Osteocyte (in vitro differentiated cells): ENCODE measurements at places on chromosomes 7 and 10. TPM values are rescaled to one million over a fixed set of nuclear protein-coding genes. Genes with fewer than 3 reads are reported as not detected.

- peak overlapping the region; percentile 61 for H3K4me3 ChIP-seq
- peak overlapping the region; percentile 21 for H3K27ac ChIP-seq
- no peaks in the 10 kb centered on the region for H3K27me3 ChIP-seq
- DNase-seq = no peak
These were observed 3.7 kb downstream of the PURB start for GRCh38 chr7:44881610-44882009.

GRCh38 chr10:35353805-35354204 lies 17.5 kb downstream of the CCNY start:
- H3K27me3 ChIP-seq = no peaks in the 10 kb centered on the region
- no peaks in the 10 kb centered on the region for H3K36me3 ChIP-seq

GRCh38 chr7:105346593-105347322 lies 42.0 kb downstream of the SRPK2 start:
- no peaks in the 10 kb centered on the region for H3K36me3 ChIP-seq
- H3K27ac ChIP-seq = no peak overlapping the region
- H3K4me3 ChIP-seq = no peak overlapping the region
- H3K27me3 ChIP-seq = no peaks in the 10 kb centered on the region
- H3K4me1 ChIP-seq = peaks cover 15% of the 10 kb centered on the region

DNA sequence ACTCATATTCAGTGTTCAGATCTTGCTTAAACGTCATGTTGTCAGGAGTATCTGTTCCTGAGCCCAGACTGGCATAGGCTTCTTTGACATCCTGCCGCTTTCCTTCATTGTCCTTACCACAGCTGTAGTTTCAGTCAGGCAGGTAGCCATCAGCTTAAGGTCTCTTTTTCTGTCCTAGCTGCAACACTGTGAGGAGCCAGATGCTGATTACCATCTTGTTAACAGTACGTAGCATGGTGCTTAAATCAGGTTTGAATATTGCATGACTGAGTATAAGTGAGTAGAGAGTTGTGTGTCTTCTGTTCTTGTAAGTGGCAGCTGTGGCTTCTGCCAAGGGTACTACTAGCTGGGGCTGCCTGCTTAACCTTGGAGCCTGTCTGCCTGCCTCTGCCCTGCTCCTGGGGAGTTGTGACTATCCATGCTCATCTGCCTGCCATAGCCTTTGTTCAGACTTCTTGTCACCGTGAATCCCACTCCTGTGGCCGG lies 92.6 kb downstream of the MAPK8 start:
- H3K4me1 ChIP-seq = peaks cover 27% of the 10 kb centered on the region
- H3K4me3 ChIP-seq = no peak overlapping the region
- peak overlapping the region; percentile 24 for H3K27ac ChIP-seq

GRCh38 chr10:28638392-28638791 lies 38.9 kb upstream of the BAMBI start:
- no peak for DNase-seq
- no peaks in the 10 kb centered on the region for H3K36me3 ChIP-seq
- H3K27me3 ChIP-seq = peaks cover 17% of the 10 kb centered on the region
- H3K4me3 ChIP-seq = no peak overlapping the region
- no peaks in the 10 kb centered on the region for H3K4me1 ChIP-seq

GRCh38 chr10:113385021-113385999 lies 167.5 kb upstream of the HABP2 start:
- H3K4me1 ChIP-seq = peaks cover 61% of the 10 kb centered on the region
- H3K36me3 ChIP-seq = no peaks in the 10 kb centered on the region
- H3K27me3 ChIP-seq = no peaks in the 10 kb centered on the region
- DNase-seq = peak; percentile 92
- H3K4me3 ChIP-seq = no peak overlapping the region

DNA sequence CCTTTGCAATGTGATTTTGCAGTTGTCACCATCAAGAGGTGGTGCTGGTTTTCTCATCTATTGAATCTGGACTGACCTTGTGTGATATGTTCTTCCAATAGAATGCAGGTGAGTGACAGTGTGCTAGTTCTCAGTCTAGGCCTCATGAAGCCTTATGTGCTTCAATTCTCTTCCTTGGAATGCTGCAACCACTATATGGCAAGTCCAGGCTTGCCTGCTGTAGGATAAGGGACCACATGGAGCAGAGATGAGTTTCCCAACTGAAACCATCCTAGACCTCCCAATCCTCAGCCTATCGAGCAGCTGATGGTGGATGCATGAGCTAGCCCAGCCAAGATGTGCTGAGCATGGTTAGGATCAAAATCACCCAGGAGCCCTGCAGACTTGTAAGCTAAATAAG lies 32.6 kb upstream of the ARHGAP21 start:
- H3K4me1 ChIP-seq = peaks cover 12% of the 10 kb centered on the region
- no peak for DNase-seq
- H3K27me3 ChIP-seq = no peaks in the 10 kb centered on the region
- H3K27ac ChIP-seq = no peak overlapping the region
- H3K4me3 ChIP-seq = no peak overlapping the region
- no peaks in the 10 kb centered on the region for H3K36me3 ChIP-seq

GRCh38 chr7:155948423-155948822 lies 136.2 kb upstream of the SHH start:
- H3K27me3 ChIP-seq = no peaks in the 10 kb centered on the region
- peaks cover 18% of the 10 kb centered on the region for H3K4me1 ChIP-seq

DNA sequence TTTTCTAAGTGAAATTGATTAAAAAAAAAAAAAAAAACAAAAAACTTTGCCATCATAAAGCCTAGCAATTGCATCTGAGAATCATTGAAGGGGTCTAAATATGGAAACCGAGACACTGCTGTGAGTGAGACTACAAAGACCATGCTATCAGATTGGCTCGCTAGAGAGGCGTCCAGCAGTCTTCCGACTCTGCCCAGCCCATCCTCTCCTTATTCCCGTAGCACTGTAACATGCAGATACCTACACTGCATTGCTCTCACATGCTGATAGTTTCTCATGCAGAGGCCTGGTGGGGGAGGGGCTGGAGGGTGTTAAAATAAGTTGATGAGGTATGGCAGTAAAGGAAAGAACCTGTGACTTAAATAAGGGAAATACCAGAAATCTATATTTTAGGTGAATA lies 130.7 kb downstream of the NRF1 start:
- H3K27ac ChIP-seq = no peak overlapping the region
- H3K4me3 ChIP-seq = no peak overlapping the region
- DNase-seq = no peak
- H3K36me3 ChIP-seq = peaks cover 18% of the 10 kb centered on the region

DNA sequence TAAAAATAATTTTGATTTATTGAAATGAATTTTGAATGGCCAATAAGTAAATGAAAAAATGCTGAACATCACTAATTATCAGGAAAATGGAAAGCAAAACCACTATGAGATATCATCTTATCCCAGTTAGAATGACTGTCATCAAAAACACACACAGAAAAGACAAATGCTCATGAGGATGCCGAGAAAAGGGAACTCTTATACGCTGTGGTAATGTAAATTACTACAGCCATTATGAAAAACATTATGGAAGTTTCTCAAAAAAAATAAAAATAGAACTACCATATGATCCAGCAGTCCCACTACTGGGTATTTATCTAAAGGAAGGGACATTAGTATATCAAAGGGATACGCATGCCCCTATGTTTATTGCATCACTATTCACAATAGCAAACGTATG lies 15.8 kb downstream of the SCIN start:
- no peak overlapping the region for H3K27ac ChIP-seq
- no peaks in the 10 kb centered on the region for H3K36me3 ChIP-seq
- H3K4me3 ChIP-seq = no peak overlapping the region

- DNase-seq = peak; percentile 80
- H3K4me1 ChIP-seq = peaks cover 43% of the 10 kb centered on the region
- H3K27me3 ChIP-seq = no peaks in the 10 kb centered on the region
These were observed 50.8 kb downstream of the GSDME start for GRCh38 chr7:24706211-24707170.

DNA sequence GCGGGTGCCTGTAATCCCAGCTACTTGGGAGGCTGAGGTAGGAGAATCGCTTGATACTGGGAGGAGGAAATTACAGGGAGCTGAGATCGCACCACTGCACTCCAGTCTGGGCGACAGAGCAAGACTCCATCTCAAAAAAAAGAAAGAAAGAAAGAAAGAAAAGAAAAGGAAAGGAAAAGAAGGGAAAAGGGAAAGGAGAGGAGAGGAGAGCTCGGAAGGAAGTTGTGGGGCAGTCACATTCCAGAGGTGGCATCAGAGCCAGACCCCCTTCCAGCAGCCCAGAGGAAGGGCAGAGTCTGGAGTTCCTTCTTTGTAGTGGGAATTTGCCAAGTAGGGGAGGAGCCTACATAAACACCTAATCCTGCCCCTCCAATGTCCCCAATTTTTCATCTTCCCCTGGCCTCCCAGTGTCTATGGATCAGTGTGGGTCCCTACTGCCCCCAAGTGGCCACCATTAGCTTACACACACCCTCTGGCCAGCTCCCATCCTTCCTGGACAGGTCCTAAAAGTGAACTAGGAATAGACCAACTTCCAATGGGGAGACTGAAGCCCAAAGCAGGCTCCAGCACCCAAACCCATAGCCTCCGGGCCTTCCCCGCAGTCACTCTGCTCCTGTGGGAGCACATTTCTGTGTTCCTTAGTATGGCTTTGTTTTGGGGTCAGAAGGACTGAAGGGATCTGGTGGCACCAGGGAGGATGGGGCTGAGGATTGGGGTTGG lies 39.6 kb upstream of the HSPB1 start:
- peaks cover 4% of the 10 kb centered on the region for H3K4me1 ChIP-seq
- no peaks in the 10 kb centered on the region for H3K36me3 ChIP-seq
- H3K27ac ChIP-seq = no peak overlapping the region
- no peak overlapping the region for H3K4me3 ChIP-seq

DNA sequence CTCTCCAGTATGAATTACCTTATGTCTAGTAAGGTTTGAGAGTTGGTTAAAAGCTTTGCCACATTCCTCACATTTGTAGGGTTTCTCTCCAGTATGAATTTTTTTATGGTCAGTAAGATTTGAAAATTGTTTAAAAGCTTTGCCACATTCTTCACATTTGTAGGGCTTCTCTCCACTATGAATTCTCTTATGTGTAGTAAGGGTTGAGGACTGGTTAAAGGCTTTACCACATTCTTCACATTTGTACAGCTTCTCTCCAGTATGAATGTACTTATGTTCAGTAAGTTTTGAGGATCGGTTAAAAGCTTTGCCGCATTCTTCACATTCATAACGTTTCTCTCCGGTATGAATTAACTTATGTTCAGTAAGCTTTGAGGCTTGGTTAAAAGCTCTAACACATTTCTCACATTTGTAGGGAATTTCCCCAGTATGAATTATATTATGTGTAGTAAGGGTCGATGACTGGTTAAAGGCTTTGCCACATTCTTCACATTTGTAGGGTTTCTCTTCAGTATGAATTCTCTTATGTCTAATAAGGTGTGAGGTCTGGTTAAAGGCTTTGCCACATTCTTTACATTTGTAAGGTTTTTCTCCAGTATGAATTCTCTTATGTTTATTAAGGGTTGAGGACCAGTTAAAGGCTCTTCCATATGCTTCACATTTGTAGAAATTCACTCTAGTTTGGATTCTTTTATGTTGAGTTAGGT lies 12.2 kb downstream of the ZNF117 start:
- H3K4me3 ChIP-seq = no peak overlapping the region
- H3K27ac ChIP-seq = no peak overlapping the region
- no peaks in the 10 kb centered on the region for H3K4me1 ChIP-seq
- no peak for DNase-seq

- H3K27ac ChIP-seq = no peak overlapping the region
- no peak for DNase-seq
- no peaks in the 10 kb centered on the region for H3K4me1 ChIP-seq
- H3K27me3 ChIP-seq = peaks cover 12% of the 10 kb centered on the region
- H3K4me3 ChIP-seq = no peak overlapping the region
- H3K36me3 ChIP-seq = no peaks in the 10 kb centered on the region
These were observed 952 bp downstream of the SRRM3 start for GRCh38 chr7:76202666-76203030.

- H3K4me1 ChIP-seq = no peaks in the 10 kb centered on the region
- no peak overlapping the region for H3K4me3 ChIP-seq
- H3K27me3 ChIP-seq = no peaks in the 10 kb centered on the region
- H3K36me3 ChIP-seq = peaks cover 23% of the 10 kb centered on the region
- no peak for DNase-seq
These were observed 9.7 kb downstream of the INTS1 start for GRCh38 chr7:1494447-1494846.

GRCh38 chr10:79137300-79137756 lies 68.6 kb downstream of the ZMIZ1 start:
- DNase-seq = no peak
- peak overlapping the region; percentile 32 for H3K4me3 ChIP-seq
- H3K27me3 ChIP-seq = no peaks in the 10 kb centered on the region

DNA sequence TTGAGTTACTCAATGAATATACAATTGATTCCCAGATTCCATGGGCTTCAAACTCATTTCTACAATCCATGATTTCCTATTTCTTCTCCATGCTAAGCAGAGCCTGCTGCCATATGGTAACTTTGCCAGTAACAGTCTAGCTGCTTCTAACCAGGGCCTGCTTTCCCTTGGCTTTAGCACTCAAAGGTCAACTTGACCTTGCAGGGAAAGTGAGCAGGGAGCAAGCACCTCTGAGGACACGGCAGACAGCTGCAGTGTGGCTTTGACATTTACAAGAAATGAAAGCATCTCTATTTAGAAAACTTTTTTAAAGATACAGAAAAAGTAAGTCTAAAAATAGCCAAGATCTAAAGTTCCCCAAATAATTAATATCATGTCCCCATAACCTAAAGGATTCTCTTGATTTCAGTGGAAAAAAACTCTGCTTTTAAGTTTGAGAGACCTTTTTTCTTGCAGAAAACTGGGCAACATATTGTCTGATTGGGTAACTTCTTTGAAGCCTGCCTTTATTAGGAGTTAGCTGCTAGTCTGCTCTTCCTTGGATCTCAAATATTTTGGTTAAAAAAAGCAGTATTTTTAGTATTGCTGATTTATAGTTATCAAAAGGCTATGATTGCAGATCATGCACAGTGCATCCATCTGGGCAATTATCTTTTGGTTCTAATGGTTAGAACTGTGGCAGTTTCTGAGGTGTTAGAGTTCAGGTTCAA lies 257.9 kb downstream of the AHR start:
- H3K4me3 ChIP-seq = no peak overlapping the region
- peaks cover 47% of the 10 kb centered on the region for H3K4me1 ChIP-seq
- no peak for DNase-seq
- peaks cover 5% of the 10 kb centered on the region for H3K36me3 ChIP-seq

Gene LIPK
- not detected in 2 replicates for total RNA-seq

Gene MRPL43
- 70.5 and 81.6 TPM in 2 replicates for total RNA-seq

Gene TMEM229A
- not detected in 2 replicates for total RNA-seq

Gene SH3PXD2A
- total RNA-seq = 43.0 and 46.6 TPM in 2 replicates

Gene HYAL4
- total RNA-seq = not detected in 2 replicates

Gene NAT16
- total RNA-seq = 0.16 TPM in 1 of 2 replicates, not detected in the other

Gene HOXA7
- not detected in 2 replicates for total RNA-seq

Gene ARHGEF35
- 1.1 and 1.8 TPM in 2 replicates for total RNA-seq

Gene GATA3
- total RNA-seq = not detected in 2 replicates

Gene AKR1C8
- not detected in 2 replicates for total RNA-seq

Gene SPAM1
- total RNA-seq = not detected in 2 replicates
